A172 (cell line): ENCODE measurements at places on chromosomes 2 and 18. TPM values are rescaled to one million over a fixed set of nuclear protein-coding genes. Genes with fewer than 3 reads are reported as not detected.

Gene ADCYAP1
- not detected in 2 replicates for total RNA-seq

Gene EFR3B
- 2.2 TPM in 2 replicates for total RNA-seq

Gene RUFY4
- not detected in 2 replicates for total RNA-seq

Gene NR4A2
- 0.10 TPM in 2 replicates for total RNA-seq

Gene EVX2
- not detected in 2 replicates for total RNA-seq

Gene SCG2
- 1.7 and 2.2 TPM in 2 replicates for total RNA-seq

Gene OSR1
- 6.3 and 8.1 TPM in 2 replicates for total RNA-seq

Gene KCNJ13
- not detected in 2 replicates for total RNA-seq

Gene PLB1
- total RNA-seq: 0.65 and 1.0 TPM in 2 replicates

Gene VWA3B
- not detected in 2 replicates for total RNA-seq

Gene VSNL1
- not detected in 2 replicates for total RNA-seq

Gene STPG4
- 0.62 and 4.4 TPM in 2 replicates for total RNA-seq

Gene RAD51AP2
- 0.17 TPM in 1 of 2 replicates, not detected in the other for total RNA-seq

Gene UGT1A10
- total RNA-seq: not detected in 2 replicates

Gene SH2D6
- total RNA-seq: 0.22 and 1.0 TPM in 2 replicates

Gene PIEZO2
- total RNA-seq: 1.8 and 2.5 TPM in 2 replicates

Gene ACVR1C
- not detected in 2 replicates for total RNA-seq
